Neural progenitor cell (in vitro differentiated cells): ENCODE measurements at places on chromosomes 16 and 17.

DNA sequence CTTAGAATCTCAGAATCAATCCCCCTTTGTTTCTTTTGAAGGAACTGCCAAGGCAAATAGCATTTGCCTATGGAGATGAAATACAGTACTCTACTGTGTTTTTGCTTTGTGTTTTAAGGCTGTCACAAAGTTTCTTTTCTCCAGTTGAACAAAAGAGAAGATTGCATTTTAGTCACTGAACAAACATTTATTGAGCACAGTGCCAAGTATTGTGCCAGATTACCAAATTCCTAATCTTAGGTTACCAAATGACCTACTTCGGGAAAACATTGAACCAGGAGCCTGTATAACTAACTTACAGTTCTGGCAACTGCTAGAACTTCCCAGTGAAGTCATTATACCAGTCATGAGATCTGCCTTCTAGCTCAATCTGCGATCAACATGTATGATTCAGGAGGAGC, 3.0 kb upstream of the UBB start:
- no peak for DNase-seq

DNA sequence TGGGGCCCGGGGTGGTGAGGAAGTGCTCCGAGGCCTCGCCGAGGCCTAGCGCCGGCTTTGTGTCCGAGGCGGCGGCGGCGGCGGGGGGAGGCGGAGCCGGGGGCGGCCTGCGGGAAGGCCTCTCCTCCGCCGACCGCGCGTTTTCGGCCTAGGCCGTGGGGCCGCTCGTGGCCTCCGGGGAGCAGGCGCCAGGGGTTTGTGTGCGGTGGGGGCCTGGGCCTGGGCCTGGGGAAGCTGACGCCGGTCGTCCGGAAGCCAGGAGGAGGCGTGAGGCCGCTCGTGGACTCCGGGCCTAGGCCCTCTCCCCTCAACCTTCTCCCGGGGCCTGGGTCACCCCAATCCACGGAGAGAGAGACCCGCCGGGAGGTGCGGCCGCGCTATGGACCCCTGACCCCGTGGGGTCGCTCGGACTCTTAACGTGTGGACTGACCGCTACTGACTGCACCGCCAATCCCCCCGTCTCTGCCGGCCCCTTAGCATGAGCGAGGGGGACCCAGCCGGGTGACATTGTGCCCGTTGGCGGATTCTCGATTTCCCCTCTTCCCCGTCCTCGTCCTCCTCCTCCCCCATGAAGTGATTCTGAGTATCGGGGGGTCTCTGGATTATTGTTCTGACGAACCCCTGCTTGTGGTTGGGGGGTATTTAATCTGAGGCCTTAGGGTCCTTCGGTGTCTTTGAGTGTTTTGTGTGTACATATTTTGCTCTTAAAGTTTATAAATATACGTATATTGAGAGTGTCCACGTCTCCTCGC, 660 bp downstream of the RBBP6 start:
- DNase-seq, result peak; percentile 52

- DNase-seq, result peak; percentile 48
Observed at GRCh38 chr17:43033948-43034881, 9.2 kb downstream of the RND2 start.

DNA sequence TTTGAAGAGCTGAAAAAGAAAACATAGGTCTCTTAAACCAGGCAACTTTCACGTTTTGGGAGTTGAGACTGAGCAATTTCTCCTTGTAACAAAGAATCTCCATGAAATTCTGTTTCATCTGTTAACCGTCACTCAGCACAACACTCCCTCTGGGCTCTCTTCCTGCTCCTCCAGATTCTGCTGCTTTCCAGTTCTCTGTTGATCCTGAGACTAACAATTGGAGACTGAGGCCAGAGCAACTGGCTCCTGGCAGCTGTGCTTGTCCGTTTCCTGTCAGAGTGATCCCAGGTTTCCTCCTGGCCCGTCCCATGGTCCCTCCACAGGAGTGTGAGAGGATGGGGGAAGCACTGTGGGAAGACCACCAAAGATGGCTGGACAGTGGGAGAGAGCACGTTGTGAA, 32.5 kb downstream of the IST1 start:
- DNase-seq, result no peak

GRCh38 chr17:4008082-4008435, 43.8 kb upstream of the ATP2A3 start:
- DNase-seq, result no peak

GRCh38 chr16:58119509-58119845, 9.7 kb downstream of the CFAP20 start:
- DNase-seq, result no peak

DNA sequence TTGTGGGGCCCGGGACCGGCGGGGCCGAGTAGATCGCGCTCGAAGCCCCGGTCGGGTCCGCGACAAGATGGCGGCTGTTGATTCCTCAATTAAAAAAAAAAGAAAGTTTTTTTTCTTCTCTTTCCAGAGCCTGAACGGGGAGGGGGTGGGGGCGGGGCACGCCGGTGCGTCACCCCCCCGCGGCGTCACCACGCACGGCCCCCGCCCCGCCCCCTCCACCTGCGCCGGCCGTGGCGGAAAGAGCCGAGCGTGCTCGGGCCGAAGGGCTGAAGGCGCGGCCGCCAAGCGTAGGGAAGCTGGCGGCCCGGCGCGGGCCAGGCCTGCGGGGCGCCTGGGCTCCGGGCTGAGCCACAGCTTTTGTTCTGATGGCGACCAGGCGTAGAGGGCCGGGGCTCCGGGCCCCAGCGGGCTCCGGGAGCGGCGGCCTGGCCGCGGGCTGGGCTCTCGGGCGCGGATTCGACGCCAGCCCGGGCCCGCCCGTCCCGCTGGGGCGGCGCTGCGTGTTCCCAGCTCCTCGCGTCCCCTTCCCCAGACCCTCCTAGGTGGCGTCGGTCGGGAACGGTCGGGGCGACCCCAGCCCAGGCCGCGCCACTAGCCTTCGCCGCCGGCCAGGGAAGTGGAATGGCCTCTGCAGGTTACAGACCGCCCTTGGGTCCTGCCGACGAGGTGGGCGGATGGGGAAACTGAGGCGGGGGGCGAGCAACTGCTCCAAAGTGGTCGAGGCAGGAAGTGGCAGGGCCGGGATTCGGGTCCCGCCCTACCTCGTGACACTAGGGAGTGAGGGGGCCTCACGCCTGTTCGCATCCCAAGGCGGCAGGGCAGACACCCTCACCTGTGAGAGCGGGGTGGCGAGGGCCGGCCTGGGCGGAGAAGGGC, at the start of gene CREBBP:
CREBBP (minus strand) TSS at position 91 of the 876 bp plus-strand sequence. CDS start 797 bp downstream, outside the sequence.
- peak; percentile 97 for DNase-seq

DNA sequence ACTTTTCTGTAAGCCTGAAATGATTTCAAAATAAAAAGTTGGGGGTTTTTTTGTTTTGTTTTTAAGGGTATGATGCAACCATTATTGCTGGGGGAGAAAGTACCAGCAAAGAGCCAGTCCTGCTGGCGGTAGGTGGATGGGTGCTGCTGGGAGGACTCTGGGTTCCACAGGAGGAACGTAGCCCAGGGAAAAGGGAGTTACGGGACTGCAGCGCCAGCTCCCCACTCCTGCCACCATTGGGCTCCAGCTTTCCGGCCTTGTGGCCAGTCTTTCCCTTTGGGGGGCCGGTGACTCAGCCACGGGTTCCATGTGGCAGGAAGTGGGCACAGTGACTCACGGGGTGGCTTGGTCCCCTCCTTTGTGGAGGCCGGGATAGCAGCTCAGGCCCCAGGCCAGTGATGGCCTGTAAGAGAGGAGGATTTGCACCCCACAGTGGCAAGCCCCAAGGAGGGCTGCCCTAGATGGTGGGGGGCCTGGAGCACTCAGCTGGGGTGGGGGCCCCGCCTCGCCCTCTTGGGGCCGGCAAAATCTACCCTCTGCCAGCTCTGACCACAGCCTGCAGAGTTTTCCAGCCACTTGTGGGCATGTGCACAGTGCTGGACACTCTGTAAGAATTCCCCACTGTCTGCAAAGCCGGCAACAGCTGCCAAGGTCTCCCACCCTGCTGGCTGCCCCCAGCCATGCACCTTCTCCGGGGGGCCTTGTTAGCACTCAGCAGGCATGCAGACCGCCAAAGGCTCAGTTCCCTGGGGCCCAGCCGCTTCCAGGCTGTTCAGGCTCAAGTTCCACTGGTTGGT, 30.4 kb downstream of the SOCS3 start:
- DNase-seq, result no peak

DNA sequence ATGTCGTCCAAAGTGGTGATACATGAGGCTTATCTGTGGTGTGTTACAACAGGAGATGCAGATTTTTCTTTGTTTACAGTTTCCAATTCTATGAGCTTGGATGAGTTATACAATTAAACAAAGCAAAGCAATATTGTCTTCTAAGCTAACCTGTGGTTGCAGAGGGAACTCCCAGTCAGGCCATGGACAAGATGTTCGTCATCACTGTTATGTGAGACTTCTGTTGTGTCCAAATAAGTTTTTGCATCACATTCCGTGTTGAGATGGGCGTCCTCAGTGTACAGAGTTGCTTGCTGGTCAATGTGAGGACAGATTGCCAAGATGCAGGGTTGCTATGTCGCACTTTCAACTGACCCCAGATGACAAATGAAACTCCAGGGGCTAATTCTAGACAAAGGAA, 189.3 kb downstream of the IRF8 start:
- no peak for DNase-seq

- no peak for DNase-seq
Observed at GRCh38 chr17:57133486-57133885, 48.4 kb downstream of the AKAP1 start.

DNA sequence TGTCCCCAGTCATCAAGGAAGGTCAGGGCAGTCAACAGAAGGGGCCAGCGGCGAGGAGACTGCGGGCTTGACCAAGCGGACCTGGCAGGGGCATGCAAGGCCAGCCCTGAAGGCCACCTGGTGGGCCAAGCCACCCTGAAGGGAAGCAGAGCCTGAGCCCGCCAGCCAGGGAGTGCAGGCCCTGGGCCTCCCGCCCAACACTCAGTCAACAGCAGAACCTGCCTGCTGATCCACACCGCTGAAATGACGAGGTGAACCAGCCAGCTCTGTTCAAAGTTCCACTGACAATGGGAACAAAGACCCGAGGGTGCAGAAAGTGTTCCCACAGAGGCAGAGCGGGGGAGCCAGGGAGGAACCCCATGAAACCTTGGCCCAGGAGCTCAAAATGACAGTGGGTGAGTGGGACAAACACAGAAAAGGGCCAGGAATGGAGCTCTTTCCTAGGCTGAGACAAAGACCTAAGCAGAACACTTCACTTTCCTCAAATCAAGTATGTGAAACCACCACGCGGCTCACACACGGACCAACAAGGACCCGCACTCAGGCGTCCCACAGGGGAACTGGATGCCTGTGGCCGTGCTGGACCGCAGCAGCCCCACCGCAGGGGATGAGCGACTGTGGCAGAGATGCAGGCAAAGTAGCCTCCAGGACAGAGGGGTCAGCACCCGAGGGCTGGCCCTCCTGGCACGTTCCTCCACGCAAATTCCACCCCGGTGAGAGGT, 12.0 kb downstream of the AXIN1 start:
- DNase-seq, result peak; percentile 1

- no peak for DNase-seq
Observed at GRCh38 chr16:11585460-11586377, 1.0 kb downstream of the LITAF start.

GRCh38 chr17:71790791-71791190, 330.0 kb upstream of the SOX9 start:
- no peak for DNase-seq

- DNase-seq, result no peak
Observed at GRCh38 chr17:21186399-21187187, 27.4 kb downstream of the TMEM11 start.

GRCh38 chr16:69286941-69287713, 24.0 kb upstream of the VPS4A start:
- peak; percentile 54 for DNase-seq

- no peak for DNase-seq
Observed at GRCh38 chr16:49343291-49343690, 30.3 kb upstream of the C16orf78 start.

- peak; percentile 81 for DNase-seq
Observed at GRCh38 chr17:2053380-2054261, 1.3 kb upstream of the HIC1 start.

- DNase-seq, result peak; percentile 93
Observed at GRCh38 chr17:36482611-36483504, 3.6 kb upstream of the ZNHIT3 start.

- no peak for DNase-seq
Observed at GRCh38 chr17:27751166-27751565, 49.2 kb downstream of the NOS2 start.

DNA sequence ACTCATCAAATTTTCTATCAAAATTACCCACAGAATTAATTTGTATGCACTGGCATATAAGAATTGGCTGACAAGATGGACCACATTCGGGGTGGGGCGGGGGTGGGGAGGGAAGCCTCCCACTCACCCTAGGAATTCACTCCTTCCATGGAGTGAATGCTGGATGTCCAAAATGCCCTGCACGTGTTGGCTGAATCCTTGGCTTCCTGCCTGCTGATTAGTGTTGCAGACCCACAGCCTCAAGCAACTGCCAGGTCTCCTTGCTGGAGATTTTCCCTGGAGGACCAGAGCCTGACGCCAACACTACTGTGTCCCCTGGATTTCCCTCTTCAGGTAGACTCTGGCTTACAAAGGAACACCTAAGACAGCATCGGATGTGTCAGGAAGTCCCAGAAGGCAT, 575.7 kb upstream of the CDH11 start:
- no peak for DNase-seq

DNA sequence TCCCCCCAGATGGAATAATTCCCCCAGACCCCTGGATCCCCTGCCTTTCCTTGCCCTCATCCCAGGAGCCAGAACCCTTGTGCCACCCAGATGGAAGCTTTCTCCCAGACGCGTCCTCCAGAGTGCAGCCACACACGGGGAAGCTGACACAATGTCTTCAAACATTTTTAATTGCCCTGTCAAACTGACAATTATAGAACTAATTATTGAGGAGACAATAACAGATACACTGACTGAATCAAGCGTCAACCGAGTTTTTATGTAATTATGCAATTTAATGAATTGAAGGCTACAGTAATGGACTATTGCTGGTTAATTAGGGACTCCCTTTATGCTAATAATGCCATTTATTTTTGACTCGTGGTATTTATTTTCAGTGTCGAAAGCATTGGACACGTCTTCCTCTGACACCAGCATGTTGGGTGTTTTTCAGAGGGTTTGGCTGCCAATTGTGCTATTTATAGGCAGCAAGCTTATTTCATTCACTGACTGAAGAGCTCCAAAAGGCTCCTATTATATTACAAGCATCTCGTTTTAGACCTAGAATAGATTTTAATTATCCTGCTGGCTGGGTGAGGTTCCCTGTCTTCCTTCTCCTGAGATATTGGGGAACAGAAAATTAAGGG, 298.2 kb upstream of the C16orf82 start:
- DNase-seq, result no peak

DNA sequence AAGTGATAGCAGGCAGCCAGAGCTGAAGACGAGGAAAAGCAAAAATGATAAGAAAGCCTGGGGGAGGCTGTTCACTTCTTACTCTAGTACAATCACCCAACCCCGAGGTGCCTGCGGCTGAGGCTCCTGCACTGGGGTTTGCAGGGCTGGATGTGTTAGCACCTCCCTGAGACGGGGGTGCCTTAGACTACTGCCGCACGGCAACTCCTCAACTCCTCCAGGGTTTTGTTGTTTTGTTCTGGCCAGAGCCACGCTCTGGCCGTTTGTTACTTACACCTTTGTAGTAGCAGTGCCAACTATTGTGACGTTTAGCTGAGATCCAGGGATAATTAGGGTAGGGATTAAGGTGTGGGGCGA, 51.5 kb downstream of the LDHD start:
- no peak for DNase-seq

GRCh38 chr17:2056206-2057174, 1.6 kb downstream of the HIC1 start:
- peak; percentile 71 for DNase-seq

- no peak for DNase-seq
Observed at GRCh38 chr16:78953526-78953925, 647.0 kb downstream of the MAF start.
